ENCODE measurements at places on chromosomes 1 and 21. TPM values are rescaled to one million over a fixed set of nuclear protein-coding genes. Genes with fewer than 3 reads are reported as not detected.

- no peak overlapping the region for H3K27ac ChIP-seq
- H3K36me3 ChIP-seq: no peaks in the 10 kb centered on the region
These were observed 143.4 kb upstream of the CHRM3 start for GRCh38 chr1:239243006-239243405.

GRCh38 chr21:43953021-43953420 lies 59.1 kb upstream of the TRAPPC10 start:
- no peak for DNase-seq
- no peaks in the 10 kb centered on the region for H3K27me3 ChIP-seq
- no peak overlapping the region for H3K4me3 ChIP-seq
- H3K36me3 ChIP-seq: peaks cover 1% of the 10 kb centered on the region

DNA sequence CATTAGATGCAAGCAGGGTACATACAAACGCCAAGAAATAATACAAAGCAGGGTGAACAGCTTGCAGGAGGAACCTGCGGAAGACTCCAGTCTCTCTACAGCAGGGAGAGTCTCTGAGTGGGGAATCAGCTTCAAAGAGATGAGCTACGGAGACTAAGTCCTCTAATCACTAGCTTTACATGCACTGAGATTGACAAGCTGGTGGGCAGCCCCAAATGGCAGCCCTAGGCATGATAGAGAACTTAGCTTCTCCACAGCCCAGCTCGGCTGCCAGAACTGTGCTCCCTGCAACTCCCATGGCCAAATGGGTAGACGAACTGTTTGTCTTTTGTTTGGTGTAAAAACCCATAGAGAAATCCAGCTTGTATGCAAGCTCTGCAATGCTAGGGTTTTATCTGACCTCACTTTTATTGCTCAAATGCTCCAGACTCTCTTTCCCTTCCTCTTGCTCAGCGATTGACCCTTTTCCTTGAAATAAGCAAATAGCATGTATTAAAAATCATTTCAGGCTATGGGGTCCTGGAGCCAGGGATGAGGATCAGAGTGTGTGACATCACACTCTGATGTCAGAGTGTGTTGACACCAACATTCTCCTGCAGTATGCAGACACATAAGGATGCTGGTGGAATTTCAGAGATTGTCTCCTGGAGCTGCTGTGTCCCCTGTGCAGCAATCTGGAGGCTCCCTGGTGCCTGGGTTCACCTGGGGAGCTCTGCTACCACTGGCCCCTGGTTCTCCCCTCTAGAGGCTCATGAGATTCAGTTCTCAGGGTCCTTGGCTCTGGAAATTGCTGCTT lies 238.5 kb downstream of the TTLL7 start:
- H3K4me3 ChIP-seq: no peak overlapping the region
- H3K27me3 ChIP-seq: no peaks in the 10 kb centered on the region
- H3K36me3 ChIP-seq: no peaks in the 10 kb centered on the region
- H3K27ac ChIP-seq: no peak overlapping the region
- no peak for DNase-seq

DNA sequence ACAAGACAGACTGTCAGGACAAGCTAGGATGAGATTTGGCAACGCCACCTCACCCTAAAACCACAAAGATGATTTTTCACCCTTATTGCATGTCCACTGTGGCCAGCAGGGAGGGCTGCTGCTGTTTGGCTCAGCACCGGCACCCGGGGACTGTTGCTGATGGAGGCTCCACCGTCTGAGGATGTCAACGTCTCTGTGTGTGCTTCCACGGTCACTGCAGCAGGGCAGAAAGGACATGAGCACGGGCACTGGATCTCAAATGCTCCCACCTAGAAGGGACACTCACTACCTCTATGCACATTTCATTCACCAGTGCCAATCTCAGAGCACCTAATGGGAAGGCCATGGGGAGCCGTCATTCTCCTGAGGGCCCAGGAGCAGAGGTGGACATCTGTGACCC lies 599.6 kb downstream of the PTPRU start:
- no peaks in the 10 kb centered on the region for H3K36me3 ChIP-seq
- no peak overlapping the region for H3K27ac ChIP-seq
- H3K4me3 ChIP-seq: no peak overlapping the region
- H3K27me3 ChIP-seq: no peaks in the 10 kb centered on the region
- H3K4me1 ChIP-seq: no peaks in the 10 kb centered on the region
- DNase-seq: no peak

- no peak overlapping the region for H3K27ac ChIP-seq
- no peaks in the 10 kb centered on the region for H3K4me1 ChIP-seq
- DNase-seq: no peak
- no peaks in the 10 kb centered on the region for H3K36me3 ChIP-seq
- H3K4me3 ChIP-seq: no peak overlapping the region
These were observed 178.1 kb downstream of the NPHP4 start for GRCh38 chr1:5814046-5814619.

HTR6 gene
- 4.3 TPM for total RNA-seq

GSTM5 gene
- 0.40 TPM for total RNA-seq

DNA sequence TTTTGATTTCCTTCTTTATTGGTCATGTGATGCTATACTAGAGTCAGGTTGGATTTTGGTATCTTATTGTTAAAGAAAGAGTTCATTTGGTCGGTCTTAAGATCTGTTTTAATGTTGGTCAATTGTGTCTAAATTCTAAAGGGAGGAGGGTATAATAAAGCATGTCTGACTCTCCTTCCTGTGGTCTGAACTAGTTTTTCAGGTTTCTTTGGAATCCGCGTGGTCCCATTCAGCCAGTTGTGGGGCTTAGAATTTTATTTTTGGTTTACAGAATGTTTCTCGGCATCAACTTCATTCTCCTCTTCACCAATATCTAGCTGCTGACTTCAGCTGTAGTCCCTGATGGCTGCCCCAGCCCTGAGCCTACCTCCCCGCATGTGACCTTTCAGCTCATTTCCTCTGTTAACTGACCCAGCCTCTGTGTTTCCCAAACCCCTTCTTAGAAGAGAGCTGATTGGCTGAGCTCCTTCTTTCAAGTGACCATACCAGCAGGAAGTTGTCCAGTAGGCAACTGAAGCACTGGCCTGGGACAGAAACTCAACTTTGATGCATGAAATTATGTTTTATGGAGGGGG lies 8.7 kb upstream of the MYOC start:
- no peaks in the 10 kb centered on the region for H3K4me1 ChIP-seq
- H3K36me3 ChIP-seq: no peaks in the 10 kb centered on the region
- no peak overlapping the region for H3K4me3 ChIP-seq
- no peak overlapping the region for H3K27ac ChIP-seq
- DNase-seq: no peak
- no peaks in the 10 kb centered on the region for H3K27me3 ChIP-seq

GRCh38 chr21:34004013-34004938 lies 69.1 kb upstream of the MRPS6 start:
- no peak overlapping the region for H3K27ac ChIP-seq
- DNase-seq: no peak
- H3K4me1 ChIP-seq: no peaks in the 10 kb centered on the region
- H3K36me3 ChIP-seq: no peaks in the 10 kb centered on the region
- no peaks in the 10 kb centered on the region for H3K27me3 ChIP-seq

DNA sequence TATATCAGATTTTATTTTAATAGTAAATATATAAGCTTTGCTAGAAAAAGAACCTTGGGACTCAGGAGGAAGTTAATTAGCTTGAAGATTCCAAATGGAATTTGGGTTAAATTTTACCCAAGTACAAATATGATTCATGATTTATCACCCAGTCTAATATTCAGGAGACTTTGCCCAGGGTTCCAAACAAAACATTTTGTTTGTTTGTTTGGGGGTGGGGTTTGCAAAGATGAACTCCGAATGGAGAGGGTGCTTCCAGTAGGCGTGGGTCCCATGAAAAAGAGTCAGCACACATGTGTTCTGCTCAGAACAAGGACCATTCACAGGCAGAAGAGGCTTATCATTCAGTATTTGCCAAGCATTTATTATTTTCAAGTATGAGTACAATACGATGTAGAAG lies 23.5 kb downstream of the KCNT2 start:
- H3K27me3 ChIP-seq: no peaks in the 10 kb centered on the region
- no peak overlapping the region for H3K4me3 ChIP-seq
- no peak overlapping the region for H3K27ac ChIP-seq
- no peaks in the 10 kb centered on the region for H3K4me1 ChIP-seq
- no peaks in the 10 kb centered on the region for H3K36me3 ChIP-seq
- DNase-seq: no peak

DNA sequence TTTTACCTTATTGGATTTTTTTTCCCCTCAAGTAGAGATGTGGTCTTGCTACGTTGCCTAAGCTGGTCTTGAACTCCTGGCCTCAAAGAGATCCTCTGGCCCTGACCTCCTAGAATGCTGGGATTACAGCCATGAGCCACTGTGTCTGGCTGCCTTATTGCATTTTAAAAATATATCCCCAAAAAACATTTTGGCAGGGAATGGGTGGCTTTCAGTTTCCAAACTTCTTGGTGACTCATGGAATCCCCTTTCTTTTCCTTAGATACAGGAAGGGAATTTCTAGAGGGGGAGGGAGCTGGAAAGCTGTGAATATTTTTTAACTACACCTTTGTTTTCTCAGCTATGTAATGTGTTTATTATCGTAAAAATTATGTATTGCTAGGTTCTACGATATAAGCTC lies 73.3 kb downstream of the SNRPE start:
- no peak overlapping the region for H3K27ac ChIP-seq
- no peaks in the 10 kb centered on the region for H3K4me1 ChIP-seq
- DNase-seq: no peak
- no peaks in the 10 kb centered on the region for H3K36me3 ChIP-seq
- no peak overlapping the region for H3K4me3 ChIP-seq
- no peaks in the 10 kb centered on the region for H3K27me3 ChIP-seq

DNA sequence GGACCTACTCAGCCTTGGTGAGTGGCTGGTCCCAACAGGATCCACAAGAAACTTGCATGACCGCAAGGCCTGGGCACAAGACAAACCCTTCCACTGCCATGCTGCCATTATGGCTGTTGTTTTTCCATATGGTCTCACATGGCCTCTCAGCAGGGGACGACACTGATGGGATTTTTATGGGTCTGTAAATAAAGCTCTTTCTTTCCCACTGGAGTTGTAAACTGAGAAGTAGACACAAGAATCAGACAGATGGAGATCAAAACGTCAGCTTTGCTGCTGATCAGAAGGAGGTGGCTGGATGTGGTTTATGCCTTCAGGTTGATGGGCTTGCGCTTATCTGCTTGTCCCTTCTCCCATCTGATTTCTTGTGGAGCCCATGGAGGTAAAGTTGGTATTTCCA lies 138.1 kb upstream of the KCNJ6 start:
- no peaks in the 10 kb centered on the region for H3K27me3 ChIP-seq
- no peaks in the 10 kb centered on the region for H3K4me1 ChIP-seq
- no peaks in the 10 kb centered on the region for H3K36me3 ChIP-seq
- H3K4me3 ChIP-seq: no peak overlapping the region
- DNase-seq: no peak

DNA sequence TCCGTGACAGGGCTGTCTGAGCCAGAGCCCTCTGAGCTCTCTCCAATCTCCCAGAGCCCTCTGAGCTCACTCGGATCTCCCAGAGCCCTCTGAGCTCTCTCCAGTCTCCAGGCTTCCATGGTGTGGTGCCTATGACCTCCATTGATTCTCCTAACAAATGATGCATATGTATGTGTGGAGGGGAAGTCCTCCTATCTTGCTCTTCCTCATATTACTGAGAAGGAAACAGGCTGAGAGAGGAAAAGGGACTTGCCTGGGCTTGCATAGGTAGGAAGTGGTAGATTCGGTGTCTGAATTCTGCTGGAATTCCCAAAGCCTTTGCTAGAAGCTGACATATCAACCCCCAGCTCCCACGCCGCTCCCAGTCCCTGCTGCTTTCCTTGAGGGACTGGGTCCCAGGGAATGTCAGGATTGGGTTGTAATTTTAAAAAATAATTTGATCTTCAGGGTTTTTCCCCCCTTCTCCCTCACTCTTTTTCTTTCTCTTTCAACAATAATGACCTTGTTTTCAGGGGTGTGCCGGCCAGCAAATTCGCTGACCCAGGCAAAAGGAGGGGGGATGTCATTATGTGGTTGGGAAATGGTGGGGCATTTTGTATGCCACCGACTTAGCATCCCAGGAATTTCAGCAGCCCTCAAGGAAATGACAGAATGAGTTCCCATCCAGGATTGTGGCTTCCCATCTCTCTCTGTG lies 42.3 kb upstream of the RUNX3 start:
- H3K4me1 ChIP-seq: peaks cover 24% of the 10 kb centered on the region
- H3K4me3 ChIP-seq: no peak overlapping the region
- no peaks in the 10 kb centered on the region for H3K27me3 ChIP-seq
- no peaks in the 10 kb centered on the region for H3K36me3 ChIP-seq
- peak overlapping the region; percentile 43 for H3K27ac ChIP-seq

DNA sequence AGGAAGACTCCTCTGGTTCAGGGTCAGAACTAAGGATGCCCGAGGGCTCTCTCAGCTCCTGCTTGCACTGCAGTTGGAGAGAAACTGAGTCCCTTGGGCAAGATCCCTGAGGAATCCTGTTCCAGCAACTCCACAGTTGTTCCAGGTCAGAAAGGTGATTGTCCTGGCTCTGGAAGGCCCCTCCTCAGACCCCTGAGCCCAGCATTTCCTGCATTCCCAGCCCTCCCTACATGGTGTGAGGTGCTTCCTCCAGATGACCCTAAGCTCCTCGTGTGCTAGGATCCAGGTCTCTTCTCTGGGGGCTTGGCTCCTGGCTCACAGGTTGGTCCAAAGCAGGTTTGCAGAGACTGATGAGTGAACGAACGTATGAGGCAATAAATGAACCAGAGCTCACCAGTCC lies 11.5 kb downstream of the LDLRAD1 start:
- no peak for DNase-seq
- H3K36me3 ChIP-seq: no peaks in the 10 kb centered on the region
- H3K4me1 ChIP-seq: no peaks in the 10 kb centered on the region
- no peak overlapping the region for H3K27ac ChIP-seq
- H3K4me3 ChIP-seq: no peak overlapping the region
